ENCODE measurements at places on chromosomes 5 and 9.

DNA sequence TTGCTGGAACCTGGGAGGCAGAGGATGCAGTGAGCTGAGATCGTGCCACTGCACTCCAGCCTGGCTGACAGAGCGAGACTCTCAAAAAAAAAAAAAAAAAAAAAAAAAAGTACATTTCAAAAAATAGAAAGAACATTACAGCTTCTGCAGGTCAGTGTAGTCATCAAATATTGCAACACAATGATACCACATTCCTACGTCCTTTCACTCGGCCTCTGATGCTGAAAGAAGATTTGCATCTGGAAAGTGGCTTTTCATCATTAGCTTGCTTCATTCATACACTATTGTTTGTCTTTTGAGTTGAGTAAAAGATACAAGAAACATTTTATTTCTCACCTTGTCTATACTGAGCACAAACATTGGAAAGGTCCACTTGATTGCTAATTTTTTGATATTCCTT is 59.6 kb upstream of the CPLANE1 start:
- DNase-seq: no peak

DNA sequence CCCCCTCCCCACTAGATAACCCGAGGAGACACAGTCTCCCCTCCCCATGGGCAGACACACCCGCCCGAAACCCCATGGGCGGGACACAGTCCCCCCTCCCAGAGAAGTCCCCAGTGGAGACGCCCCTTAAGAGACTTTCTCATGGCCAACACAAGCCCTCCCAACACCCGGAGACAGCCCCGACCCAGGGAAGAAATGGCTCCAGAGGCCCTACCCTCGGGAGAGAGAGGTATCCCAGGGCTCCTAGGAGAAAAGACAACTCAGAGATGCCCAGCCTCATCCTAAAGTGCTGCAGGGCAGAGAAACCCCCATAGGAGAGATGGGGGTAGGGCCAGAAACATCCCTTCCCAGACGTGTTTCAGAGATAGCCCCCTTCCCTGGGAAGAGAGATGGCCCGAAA is 27.4 kb downstream of the PCDH1 start:
- DNase-seq: no peak

DNA sequence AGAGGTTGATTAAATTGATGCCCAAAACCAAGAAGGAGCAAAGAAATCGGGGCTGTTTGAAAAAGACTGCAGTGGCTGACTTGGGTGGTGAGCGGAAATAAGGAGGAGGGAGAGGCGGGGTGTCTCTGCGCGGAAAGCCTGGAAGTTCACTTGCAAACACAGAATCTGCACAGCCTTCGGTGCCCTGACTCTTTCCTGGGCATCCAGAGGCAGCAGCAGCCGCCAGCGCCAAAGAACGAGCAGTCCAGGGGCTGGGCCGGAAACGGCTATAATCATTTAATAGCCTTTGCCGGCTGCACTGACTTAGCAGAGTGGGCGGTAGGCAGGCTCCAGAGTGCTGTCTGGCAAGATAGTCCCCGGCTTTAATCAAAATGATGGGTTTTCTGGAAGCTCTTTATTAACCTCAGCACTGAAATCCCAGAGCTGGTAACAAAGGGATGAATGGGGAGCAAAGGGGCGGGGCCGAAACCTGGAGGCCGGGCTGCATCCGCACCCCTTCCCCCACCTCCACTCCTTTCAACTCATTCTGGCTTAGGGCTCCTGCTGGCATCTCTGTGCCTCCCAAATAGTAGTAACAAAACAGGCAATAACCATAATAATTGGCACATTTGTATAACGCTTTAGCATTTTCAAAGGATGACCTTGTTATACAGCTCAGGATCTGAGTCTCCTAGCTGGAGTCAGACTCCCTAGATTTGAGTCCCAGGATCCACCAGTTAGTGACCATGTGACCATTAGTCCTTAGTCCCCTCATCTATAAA is 35.7 kb downstream of the PCDHAC2 start:
- no peak for DNase-seq

- DNase-seq: no peak
Measured at GRCh38 chr9:18269561-18269960, 204.4 kb upstream of the ADAMTSL1 start.

DNA sequence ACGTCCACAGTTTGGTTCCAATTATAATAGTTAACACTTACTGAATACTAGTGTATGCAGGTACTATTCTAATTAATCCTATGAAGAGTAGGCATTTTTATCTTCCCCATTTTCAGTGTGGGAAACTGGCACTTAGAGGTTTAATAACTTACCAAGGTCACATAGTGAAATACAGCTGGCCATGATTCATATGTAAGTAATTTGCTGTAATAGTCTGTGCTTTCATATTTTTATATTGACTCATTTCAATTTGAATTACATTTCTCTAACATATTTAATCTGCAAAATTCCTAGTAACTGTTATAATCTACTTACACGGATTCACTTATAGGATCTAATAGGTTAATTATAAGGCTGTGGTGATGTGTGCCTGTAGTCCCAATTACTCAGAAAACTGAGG is 19.4 kb downstream of the CCNH start:
- no peak for DNase-seq

- DNase-seq: peak; percentile 90
Measured at GRCh38 chr9:36102742-36103495, 33.6 kb upstream of the GLIPR2 start.

- DNase-seq: no peak
Measured at GRCh38 chr5:127409246-127409917, 108.1 kb upstream of the PRRC1 start.

- peak; percentile 9 for DNase-seq
Measured at GRCh38 chr5:78726571-78726970, 78.0 kb upstream of the LHFPL2 start.

DNA sequence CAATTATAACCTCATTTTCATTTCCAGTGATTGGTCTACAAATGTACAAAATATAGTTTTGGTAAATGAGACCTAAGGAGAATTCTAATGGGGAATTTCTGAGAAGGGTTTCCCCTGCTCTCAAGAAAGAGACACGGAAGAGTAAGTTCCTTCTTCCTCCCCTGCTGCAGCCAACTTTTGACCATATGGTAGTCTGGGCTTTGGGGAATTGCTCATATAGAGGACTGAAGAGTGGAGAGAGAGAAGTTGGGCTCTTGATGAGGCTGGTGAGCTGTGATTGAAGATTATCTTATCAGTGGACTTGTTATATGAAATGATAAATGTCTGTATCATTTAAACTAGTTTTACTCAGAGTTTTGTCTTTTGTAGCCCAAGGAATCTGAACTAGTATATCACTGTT is 4.3 kb upstream of the LNPEP start:
- DNase-seq: peak; percentile 53

DNA sequence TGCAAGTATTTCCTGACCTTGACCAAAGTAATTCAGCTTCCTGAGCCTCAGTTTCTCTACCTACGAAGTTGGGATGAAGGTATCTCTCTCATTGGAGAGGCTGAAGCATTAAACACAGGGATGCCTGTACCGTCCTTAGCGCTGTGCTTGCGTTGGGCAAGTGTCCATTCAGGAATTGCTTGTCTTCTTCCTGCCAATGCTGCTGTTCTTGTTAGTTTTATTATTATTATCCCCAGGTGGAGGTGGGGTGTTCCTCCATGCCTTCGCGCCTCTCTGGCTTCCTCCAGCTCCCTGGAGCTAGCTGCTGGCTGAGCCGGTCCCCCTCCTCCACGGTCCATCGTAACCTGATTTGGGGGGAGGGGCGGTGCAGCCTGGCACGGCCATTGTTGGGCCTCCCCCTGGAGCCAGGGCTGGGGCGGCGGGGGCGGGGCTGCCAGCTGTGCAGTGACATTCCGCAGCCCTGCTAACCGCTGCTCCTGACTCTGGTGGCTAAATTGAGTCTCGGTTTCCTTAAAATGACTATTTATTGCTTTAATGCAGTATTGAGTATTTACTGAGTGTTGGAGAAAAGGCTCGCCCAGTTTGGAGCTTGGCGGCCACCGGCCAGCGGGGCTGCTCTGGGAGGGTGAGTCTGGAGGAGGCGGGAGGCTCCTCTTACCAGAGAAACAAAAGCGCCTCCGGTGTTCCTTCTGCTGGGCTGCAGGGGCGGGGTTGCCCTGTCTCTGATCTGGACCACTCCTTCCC is 51.3 kb downstream of the LMX1B start:
- no peak for DNase-seq

DNA sequence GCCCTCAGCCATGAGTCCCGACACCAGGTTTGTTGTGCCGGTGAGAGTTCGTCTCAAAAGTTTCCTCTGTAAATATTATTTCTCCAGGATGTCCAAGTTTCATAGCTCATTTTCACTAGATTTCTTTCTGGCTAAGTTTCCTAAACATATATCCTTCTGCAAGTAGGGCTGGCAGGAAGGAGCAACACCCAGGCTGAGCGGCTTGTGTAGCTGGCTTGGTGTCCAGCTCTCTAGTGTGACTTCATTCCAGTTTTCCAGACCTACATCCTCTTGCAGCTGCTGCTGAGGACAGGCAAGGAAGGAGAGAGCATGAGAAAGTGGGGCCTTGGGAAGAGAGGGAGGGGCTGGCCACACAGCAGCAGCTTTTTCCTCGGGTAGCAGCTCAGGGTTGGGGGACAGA is 80.3 kb downstream of the FGF1 start:
- no peak for DNase-seq

GRCh38 chr9:124810663-124811355 is 33.9 kb downstream of the OLFML2A start:
- DNase-seq: no peak

DNA sequence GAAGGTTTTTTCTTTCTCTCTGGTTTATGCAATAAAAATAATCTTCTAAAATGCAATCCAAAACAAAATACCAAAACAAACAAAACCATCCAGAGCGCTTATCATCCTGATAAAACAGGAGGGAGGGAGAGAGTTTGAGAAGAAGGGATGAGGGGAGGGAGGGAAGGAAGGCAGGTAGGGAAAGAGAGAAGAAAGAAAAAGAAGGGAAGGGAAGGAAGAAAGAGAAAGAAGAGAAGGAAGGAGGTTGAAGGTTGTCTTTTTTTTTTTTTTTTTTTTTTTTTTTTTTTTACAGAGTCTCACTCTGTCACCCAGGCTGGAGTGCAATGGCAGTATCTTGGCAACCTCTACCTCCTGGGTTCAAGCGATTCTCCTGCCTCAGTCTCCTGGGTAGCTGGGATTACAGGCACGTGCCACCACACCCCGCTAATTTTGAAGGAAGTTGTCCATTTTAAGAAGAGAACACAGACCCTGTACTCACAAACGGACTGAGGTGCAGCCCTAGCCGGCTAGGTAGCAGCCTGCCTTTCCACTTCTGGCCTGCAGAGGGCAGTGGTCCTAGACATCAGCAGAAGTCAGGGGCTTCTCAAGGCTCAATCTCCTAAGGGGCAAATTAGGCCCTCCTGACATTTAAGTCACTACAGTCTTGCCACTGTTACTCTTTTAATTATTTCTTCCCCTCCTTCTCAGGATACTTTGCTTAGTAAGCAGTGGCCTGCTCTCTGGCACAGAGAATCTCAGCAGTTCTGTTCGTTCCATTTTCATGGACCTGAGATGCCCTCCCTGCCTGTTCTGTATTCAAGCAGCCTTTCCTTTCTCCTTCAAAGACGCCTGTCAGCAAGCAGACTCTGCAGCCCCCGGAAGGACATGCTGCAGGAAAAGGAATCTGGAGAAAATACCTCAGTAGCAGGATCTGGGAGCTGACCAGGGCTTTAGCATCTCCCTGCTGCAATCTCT is 76.4 kb downstream of the EPB41L4B start:
- peak; percentile 75 for DNase-seq

DNA sequence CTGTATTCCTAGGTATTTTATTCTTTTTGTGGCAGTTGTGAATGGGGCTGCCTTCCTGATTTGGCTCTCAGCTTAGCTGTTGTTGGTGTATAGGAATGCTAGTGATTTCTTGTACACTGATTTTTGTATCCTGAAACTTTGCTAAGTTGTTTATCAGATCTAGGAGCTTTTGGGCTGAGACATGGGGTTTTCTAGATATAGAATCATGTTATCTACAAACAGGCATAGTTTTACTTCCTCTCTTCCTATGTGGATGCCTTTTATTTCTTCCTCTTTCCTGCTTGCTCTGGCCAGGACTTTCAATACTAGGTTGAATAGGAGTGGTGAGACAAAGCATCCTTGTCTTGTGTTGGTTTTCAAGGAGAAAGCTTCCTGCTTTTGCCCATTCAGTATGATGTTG is 129.9 kb downstream of the DMXL1 start:
- no peak for DNase-seq

DNA sequence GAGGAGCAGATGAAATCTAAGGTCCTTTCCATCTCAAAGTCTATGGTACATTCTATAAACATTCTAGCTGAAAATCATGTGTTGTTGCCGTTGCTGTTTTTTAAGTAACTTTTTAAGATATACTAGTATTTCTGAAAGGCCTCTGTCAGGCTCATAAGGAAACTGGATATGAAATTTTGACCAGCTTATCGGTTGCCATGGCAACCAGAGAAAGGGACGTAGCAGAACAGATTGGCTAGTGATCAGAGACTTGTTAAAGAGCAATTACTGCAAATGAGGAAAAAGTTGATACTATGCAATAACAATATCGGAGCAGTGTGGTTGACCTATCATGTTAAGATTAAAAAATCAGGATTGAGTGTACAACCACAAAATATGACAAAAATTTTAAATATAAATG is 57.0 kb upstream of the RNF180 start:
- no peak for DNase-seq

DNA sequence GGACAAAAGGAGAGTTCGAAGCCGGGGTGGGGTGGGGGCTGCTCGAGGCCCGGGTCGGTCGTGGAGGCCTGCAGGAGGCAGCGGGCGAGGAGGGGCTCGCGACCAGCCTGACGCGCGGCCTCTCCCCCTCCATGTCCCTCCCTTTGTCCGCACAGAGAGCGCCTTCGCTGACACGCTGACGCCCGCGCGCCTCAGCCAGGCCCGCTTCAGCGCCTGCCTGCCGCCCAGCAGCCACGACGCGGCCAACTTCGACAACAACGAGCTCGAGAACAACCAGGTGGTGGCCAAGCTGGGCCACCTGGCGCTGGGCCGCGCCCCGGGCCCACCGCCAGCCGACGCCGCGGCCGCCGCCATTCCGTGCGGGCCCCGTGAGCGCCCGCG is 42.2 kb downstream of the NEURL1B start:
- DNase-seq: no peak

- DNase-seq: no peak
Measured at GRCh38 chr9:72581694-72582093, 60.3 kb downstream of the TMC1 start.

GRCh38 chr5:129902816-129903215 is 1.4 kb upstream of the CHSY3 start:
- DNase-seq: no peak

DNA sequence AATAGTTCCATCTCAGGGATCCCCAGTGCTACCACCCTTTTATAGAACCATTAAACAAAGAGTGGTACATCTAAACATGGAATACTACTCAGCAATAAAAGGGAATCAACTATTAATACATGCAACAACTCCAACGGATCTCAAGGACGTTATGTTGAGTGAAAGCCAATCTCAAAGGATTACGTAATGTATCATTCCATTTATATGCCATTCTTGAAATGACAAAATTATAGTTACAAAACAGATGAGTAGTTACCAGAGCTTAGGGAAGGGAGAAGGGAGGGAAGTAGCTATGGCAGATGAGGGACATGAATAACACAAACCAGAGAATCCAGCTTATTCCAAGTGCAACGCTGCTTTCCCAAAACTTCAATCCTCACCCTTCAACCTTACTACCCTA is 69.5 kb downstream of the ACTL7B start:
- no peak for DNase-seq

All from OCI-LY7 (cell line).